ENCODE measurements at places on chromosomes 7 and 10. TPM values are rescaled to one million over a fixed set of nuclear protein-coding genes. Genes with fewer than 3 reads are reported as not detected.

FFAR4 gene
- total RNA-seq: not detected

GIMAP6 gene
- total RNA-seq: 0.12 TPM

EN2 gene
- total RNA-seq: 0.32 TPM

EVX1 gene
- 0.25 TPM for total RNA-seq

LRRC18 gene
- total RNA-seq: not detected

LIPK gene
- not detected for total RNA-seq

ADGRA1 gene
- total RNA-seq: not detected

NPSR1 gene
- total RNA-seq: not detected

SLC13A1 gene
- not detected for total RNA-seq

UTF1 gene
- not detected for total RNA-seq

ELFN1 gene
- 4.4 TPM for total RNA-seq

PLAU gene
- 60.3 TPM for total RNA-seq

USP54 gene
- 28.0 TPM for total RNA-seq

GPR158 gene
- total RNA-seq: 2.9 TPM

OR9A2 gene
- not detected for total RNA-seq

INA gene
- not detected for total RNA-seq

GPNMB gene
- total RNA-seq: 2.8 TPM

HOXA7 gene
- 15.0 TPM for total RNA-seq

MBL2 gene
- total RNA-seq: not detected

INMT gene
- 0.32 TPM for total RNA-seq

PNLIPRP3 gene
- total RNA-seq: not detected
